ENCODE measurements at places on chromosomes 2 and 18. TPM values are rescaled to one million over a fixed set of nuclear protein-coding genes. Genes with fewer than 3 reads are reported as not detected.

The RESP18 gene
- total RNA-seq, result not detected

The HOXD4 gene
- total RNA-seq, result 1.6 TPM

- no peaks in the 10 kb centered on the region for H3K27me3 ChIP-seq
- DNase-seq, result no peak
- H3K4me1 ChIP-seq, result no peaks in the 10 kb centered on the region
- no peak overlapping the region for H3K27ac ChIP-seq
- H3K36me3 ChIP-seq, result no peaks in the 10 kb centered on the region
These were observed 598.3 kb upstream of the REG3G start for GRCh38 chr2:78427170-78427569.

DNA sequence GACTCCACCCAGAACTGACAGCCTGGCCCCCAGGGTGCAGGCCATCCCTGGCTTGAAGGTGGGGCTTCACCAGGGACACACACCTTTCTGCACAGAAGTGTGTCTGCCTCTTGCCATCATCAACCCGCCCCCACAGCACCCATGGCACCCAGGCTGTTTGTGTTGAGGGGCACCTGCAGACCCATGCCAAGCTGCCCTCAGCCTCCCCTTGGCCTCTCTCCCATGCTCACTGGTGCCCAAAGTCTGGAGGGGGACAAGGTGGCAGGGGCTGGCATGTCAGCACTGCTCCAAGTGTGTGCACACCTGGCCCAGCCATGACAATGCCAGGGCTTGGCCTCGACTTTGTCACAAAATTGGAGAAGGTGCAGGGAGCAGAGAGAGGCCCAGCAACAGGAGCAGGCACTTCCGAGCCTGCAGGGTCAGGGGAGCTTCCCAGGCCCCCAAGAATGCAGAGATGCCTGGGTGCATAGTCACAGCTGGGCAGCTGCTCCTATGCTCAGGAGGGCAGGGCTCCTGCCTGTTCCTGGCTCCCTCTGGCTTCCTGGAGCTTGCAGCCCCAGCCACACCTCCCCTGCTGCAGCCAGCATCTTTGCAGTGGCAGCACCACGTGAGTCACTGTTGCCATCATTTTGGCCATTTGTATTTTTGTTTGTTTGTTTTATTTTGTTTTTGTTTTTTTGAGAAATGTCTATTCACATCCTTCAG, 280.6 kb upstream of the UBE2E3 start:
- H3K4me1 ChIP-seq, result no peaks in the 10 kb centered on the region
- H3K4me3 ChIP-seq, result no peak overlapping the region
- H3K27ac ChIP-seq, result no peak overlapping the region
- H3K36me3 ChIP-seq, result no peaks in the 10 kb centered on the region
- H3K27me3 ChIP-seq, result no peaks in the 10 kb centered on the region
- DNase-seq, result no peak

- H3K27ac ChIP-seq, result no peak overlapping the region
- no peaks in the 10 kb centered on the region for H3K27me3 ChIP-seq
- no peaks in the 10 kb centered on the region for H3K36me3 ChIP-seq
- no peak for DNase-seq
These were observed 8.5 kb downstream of the SUCLG1 start for GRCh38 chr2:84450288-84451227.

GRCh38 chr2:59150217-59150849, 909.2 kb upstream of the FANCL start:
- DNase-seq, result no peak
- H3K27ac ChIP-seq, result no peak overlapping the region
- no peaks in the 10 kb centered on the region for H3K36me3 ChIP-seq

- no peaks in the 10 kb centered on the region for H3K27me3 ChIP-seq
- no peaks in the 10 kb centered on the region for H3K4me1 ChIP-seq
- H3K27ac ChIP-seq, result no peak overlapping the region
- H3K36me3 ChIP-seq, result no peaks in the 10 kb centered on the region
- no peak overlapping the region for H3K4me3 ChIP-seq
These were observed 72.0 kb downstream of the STRADB start for GRCh38 chr2:201523506-201523905.

The MDH1B gene
- 0.50 TPM for total RNA-seq

GRCh38 chr2:101135412-101136296, 15.5 kb downstream of the TBC1D8 start:
- DNase-seq, result no peak
- H3K4me3 ChIP-seq, result no peak overlapping the region
- no peak overlapping the region for H3K27ac ChIP-seq
- no peaks in the 10 kb centered on the region for H3K36me3 ChIP-seq
- no peaks in the 10 kb centered on the region for H3K4me1 ChIP-seq

All from colonic mucosa (tissue), 4 donors.